Right atrium auricular region (tissue), 2 donors: ENCODE measurements at places on chromosomes 5 and 9. TPM values are rescaled to one million over a fixed set of nuclear protein-coding genes. Genes with fewer than 3 reads are reported as not detected.

Gene SEMA4D
- total RNA-seq: 22.1 TPM

Gene LCN10
- total RNA-seq: 8.8 TPM

DNA sequence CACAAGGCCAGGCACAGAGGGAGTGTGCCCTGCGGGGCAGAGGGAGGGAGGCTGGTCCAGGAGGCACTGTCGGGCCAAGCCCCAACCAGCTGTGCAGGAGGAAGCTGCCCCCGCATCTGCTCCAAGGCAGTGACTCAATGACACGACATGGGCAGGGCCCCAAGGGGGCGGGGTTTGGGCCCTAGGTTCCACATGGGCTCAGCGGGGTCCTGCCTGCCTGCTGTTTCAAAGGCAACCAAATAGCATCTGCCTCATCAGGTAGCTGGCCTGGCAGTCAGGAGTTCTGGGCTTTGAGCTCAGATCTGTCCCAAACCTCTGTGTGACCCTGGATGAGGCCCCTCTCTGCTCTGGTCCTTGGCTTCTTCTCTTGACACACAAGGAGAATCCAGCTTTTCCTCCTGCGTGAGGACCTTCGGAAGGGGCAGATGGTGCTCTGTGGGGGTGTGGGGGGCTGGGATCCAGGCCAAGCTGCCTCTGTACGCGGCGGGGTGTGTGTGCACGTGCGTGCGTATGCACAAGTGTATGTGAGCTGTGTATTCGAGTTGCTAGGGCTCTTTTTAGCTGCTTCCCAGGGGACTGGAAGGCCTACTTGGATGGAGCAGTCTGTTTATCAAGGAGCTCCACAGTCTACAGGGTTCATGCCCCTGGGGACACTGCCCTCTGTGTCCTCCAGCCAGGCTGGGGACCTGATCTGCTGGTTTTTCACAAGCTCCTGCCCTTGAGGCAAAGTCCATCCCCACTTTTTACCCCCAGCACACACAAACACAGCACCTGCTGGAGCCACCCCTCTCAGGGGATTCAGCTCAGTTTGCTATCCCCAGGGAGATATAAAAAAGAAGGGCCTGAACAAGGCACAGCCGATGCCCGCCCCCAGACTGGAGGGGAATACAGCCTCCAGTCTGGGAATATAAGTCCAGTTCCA is 138.9 kb downstream of the RGS3 start:
- peak; percentile 89 for DNase-seq

DNA sequence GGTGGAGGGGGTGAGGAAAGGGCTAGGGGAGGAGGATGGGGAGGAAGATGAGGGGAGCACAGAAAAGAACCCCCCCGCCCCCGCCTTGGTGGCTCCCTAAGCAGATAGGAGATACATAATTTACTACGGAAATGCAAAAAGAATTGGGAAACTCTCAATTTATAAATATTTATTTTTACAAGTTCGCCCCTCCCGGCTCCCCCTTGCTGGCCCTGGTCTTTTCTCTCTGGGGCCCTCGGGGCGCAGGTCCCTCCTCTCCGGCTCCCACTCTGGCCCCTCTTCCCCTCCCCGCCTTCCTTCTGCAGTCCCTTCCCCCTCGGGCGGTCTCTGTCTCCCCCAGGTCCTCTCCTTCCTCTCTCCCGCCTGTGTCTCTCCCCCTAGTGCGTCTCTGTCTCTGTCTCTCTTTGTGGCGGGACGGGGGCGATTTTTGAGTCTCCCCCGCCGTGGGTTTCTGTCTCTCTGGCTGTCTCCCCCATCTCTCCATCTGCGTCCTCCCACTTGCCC is 173.6 kb upstream of the IER5L start:
- no peak for DNase-seq
